HCEC 1CT (cell line): ENCODE measurements at places on chromosomes 16 and 17.
A peak's percentile ranks its signal among the peaks of the same experiment; 100 is the strongest.

DNA sequence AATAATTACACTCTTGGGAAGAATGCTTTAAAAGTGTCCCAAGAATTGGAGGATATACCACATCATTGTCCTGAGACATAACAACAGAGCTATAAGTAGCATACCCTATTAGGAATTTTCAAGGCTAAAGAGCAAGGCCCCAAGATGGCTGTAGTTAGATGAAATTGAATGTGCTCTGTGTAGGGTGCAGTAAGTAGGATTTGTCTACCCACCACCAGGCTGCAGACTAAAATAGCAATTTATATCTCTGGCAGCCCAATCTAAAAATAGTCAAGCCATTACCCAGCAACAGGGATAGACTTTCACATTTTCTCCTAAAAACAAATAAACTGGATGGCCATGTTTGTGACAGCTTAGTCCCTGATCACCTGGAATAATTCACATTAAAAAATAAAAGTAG lies 5.6 kb downstream of the MMD start:
- no peak for DNase-seq

GRCh38 chr16:69936751-69937211 lies 14.4 kb upstream of the CLEC18A start:
- no peak for DNase-seq

DNA sequence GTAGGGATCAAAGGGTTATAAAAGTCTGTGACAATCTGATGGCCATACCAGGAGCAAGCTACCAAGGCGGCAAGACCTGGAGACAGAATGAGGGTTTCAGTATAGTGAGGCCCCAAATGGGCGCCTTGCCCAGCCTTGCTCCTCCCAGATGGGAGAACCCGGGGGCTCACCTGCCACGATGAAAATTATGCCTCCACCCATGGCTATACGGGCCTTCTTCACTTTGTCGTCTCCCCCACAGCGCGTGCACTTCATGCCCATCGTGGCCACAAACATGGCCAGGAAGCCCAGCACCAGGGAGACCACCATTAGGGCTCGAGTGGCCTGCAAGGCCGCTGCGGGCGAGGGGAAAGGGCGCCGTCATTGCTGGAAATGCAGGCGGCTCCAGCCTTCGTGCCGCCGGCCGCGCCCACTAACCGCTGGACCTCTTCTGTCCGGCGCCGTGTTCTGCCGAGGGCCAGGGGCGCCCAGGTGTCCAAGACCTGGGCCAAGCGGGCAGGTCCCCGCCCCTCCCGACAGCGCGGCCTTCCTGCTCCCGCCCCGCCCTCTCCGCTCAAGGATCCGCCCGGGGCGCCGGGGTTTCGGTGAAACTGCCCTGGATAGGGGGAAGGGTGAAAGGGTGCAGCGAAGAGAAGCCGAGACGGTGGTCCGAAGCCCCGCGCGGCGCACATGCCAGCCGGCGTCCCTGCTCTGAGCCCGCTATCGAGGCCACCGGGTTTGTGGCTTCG lies 1.5 kb downstream of the CLDN7 start:
- DNase-seq = no peak

GRCh38 chr17:58268326-58268725 lies 12.4 kb downstream of the MPO start:
- DNase-seq = no peak

GRCh38 chr17:35666967-35667532 lies 64.4 kb upstream of the RASL10B start:
- DNase-seq = no peak

GRCh38 chr16:13351601-13352217 lies 450.3 kb downstream of the SHISA9 start:
- no peak for DNase-seq

DNA sequence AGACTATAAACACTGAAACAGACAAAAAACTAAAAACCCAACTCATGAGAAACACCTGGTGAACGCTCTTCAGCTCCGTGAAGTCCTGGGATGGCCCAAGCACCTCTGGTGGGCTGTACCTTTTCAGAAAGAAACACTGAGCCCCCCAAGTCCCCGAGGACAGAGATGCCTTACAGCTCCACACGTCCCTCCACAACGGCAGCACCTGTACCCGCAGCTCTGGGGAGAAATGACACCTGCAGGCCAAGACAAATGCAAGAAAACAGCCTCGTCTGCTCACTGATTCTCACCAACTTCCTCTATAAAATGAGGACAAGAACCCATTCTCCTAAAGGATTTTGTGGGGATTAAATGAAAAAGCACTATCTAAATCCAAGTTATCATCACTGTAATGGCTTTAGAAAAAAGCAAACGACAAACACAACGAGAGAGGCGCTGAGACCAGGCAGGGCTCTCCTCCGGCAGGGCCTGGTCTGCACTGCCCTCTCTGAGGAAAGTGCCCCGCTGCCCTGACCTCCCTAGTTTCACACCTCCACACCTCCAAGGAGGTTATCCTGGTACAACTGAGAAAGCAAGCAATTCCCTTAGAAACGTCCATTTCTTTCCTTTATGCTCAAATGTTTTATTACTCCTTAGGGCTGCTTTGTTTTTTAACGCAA lies 114.9 kb downstream of the ZNF778 start:
- no peak for DNase-seq

DNA sequence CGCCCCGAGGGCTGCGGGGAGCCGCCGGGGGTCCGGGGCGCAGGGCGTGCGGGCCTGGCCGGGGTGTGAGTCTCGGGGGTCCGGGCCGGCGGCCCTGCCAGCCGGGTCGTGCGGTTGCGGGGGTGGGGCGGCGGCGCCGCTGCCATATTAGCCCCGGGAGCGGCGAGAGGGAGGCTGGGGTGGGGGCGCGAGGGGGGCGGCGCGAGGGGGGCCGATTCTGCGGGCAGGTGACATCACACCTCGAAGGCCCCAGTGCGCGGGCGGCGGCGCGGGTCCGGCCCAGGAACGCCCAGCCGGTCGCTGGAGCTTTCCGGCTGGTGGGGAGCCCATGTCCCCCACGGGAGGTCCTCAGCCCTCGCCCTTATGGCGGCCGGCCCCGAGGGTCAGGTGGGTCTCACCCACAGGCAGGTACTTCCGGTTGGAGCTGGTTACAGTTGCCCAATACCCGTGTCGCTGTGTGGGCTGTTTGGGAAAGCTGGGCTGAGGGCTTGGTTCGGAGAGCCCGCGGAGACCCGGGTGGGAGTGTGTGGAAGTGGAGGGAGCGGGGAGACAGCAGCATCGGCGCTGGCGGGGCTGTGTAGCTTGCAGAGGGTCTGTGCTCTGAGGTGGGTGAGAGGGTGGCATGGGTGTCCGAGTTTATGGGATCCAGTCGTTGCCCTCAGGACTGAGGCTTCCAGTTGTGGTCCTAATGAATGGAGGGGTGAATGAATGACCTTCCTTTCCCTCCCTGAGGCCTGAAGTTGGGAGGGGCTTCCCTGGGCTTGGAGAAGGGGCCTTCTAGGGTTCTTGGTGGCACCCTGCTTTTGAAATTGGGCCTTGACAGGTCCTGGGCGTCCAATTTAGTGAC lies 804 bp downstream of the ATP6V0C start:
- DNase-seq = no peak

GRCh38 chr16:27359051-27359450 lies 42.9 kb upstream of the IL21R start:
- DNase-seq = no peak

DNA sequence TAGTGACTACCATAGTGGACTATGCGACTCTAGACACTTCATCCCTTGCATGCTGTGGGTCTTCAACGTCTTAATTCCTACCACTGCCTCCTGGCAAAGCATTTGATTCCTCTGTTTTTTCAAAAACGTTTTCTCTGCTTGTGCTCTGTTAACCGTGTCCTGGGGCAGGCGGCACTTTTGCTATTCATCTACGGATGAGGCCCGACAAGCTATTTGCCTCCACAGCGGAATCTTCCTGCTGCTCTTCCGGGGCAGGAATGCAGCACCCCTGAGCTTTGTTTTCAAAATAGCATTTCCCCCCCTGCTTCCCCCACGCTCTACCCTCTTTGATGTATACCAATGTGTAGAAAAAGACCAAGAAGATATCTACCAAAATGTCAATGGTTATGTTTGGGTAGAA lies 39.8 kb upstream of the METTL16 start:
- no peak for DNase-seq

- no peak for DNase-seq
Measured at GRCh38 chr17:76654408-76654807, 10.9 kb upstream of the ST6GALNAC1 start.

DNA sequence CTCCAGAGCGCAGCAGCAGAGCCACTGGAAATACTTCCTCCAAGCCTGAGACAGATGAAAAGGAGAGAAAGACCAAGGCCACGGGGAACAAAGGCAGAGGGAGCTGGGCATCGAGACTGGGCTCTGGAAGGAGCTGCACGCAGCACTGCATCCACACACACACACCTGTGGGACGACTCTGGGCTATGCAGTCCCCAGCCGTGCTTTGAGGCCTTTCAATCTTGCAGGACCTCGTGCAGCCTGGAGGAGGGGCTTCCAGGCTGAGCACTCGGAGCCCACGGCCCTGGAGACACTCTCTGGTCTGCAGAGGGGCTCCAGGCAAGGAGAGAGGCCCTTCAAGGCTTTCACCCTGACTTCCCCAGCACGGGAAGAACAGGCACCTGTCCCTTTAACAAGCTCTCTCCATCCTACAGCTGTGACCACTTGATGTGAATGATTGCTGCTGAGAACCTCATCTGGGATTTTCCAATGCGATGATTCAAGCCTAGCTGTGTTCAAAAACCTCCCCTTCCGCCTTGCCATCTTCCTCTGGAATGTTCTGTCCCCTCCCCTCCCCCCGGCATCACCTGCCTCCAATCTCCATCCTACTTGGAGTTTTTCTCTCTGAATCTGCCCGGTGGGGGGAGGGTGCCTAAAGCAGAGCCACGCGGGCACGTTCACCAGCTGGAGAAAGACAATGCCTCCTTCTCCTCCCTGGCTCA lies 37.5 kb downstream of the RBFOX3 start:
- DNase-seq = peak; percentile 2

DNA sequence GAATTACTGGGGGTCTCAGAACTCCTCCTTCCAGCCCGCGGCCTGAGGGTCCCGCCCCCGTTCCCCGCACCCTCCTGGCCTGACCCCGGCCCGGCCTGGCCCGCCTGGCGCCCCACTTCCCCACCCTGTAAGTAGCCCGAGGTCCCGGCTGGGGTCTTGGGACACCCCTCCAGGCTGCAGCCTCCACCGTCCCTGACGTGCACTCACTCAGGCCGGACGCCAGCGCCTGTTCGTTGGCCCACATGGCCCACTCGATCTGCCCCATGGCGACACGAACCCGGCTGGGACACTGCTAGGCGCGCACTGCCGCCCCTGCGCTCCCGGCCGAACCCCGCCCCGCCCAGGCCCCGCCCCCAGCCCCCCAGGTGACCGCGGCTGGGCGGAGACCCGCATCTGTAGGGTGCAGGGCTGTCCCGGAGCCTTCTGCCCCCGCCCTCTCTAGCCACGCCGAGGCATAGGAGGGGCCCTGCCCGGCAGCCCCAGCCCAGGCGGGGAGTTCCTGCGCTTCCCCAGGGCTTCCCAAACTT lies at the start of gene CYBA:
CYBA (minus strand) TSS at position 305 of the 527 bp plus-strand sequence; CDS start at position 265, 40 bp downstream.
- no peak for DNase-seq

- no peak for DNase-seq
Measured at GRCh38 chr16:21698169-21699032, 34.6 kb downstream of the OTOA start.

DNA sequence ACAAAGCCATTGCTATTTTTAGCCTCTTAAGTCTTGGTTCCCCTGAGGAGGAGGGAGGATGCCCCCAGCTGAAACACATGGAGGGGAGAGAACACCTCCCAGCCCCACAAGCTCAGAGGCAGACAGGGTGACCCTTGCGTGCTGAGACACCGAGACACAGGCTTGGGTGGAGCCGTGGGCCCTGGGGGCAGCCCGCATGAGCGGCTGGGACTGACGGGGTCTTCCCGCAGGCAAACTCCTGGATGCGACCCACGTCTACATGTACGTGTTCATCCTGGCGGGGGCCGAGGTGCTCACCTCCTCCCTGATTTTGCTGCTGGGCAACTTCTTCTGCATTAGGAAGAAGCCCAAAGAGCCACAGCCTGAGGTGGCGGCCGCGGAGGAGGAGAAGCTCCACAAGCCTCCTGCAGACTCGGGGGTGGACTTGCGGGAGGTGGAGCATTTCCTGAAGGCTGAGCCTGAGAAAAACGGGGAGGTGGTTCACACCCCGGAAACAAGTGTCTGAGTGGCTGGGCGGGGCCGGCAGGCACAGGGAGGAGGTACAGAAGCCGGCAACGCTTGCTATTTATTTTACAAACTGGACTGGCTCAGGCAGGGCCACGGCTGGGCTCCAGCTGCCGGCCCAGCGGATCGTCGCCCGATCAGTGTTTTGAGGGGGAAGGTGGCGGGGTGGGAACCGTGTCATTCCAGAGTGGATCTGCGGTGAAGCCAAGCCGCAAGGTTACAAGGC lies 9.8 kb downstream of the SLC16A3 start:
- peak; percentile 59 for DNase-seq

DNA sequence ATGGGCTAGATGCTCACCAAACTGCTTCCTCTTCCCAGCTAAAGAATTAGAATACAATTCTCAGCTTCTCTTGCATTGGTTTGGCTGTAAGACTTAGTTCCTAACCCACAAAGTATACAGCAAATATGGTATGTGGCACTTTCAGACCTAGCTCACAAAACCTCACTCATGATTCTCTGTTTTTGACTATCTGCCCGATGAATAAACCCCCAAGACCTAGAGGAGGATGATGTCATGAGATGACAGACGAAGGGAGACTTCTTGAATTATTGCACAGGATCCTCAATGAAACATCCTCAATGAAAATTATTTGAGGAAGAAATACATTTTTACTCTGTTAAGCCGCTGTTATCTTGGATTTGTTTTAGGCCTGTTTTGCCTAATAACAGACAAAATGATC lies 14.3 kb downstream of the CNOT1 start:
- DNase-seq = peak; percentile 56

DNA sequence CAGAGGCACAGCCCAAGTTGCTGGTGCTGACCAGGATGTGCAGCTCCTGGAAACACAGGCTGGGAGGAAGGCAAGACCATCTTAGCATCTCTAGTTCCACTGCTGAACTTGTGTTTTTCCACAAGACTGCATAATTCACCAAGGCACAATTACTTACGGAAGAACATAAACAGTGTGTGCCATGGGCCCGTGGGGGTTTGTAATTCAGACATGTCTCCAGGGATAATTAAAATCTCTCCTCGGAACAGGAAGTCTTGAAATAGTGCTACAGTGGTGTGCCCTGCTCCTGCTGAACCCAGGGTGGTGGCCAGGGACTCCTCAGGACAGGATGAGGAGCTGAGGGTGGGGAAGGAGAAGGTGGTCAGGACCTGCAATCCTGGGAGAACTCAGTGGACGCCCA lies 188.2 kb downstream of the CCT6B start:
- DNase-seq = no peak

- no peak for DNase-seq
Measured at GRCh38 chr16:54335230-54335629, 48.6 kb upstream of the IRX3 start.
